ENCODE measurements at places on chromosomes 1 and 21.
A peak's percentile ranks its signal among the peaks of the same experiment; 100 is the strongest.

GRCh38 chr1:165831146-165831545 lies 3.7 kb downstream of the UCK2 start:
- no peak for DNase-seq

GRCh38 chr1:157993147-157993917 lies at the start of gene KIRREL1:
KIRREL1 (plus strand) TSS chr1:157993645; CDS start chr1:157993677, 32 bp downstream.
- DNase-seq: peak; percentile 64

DNA sequence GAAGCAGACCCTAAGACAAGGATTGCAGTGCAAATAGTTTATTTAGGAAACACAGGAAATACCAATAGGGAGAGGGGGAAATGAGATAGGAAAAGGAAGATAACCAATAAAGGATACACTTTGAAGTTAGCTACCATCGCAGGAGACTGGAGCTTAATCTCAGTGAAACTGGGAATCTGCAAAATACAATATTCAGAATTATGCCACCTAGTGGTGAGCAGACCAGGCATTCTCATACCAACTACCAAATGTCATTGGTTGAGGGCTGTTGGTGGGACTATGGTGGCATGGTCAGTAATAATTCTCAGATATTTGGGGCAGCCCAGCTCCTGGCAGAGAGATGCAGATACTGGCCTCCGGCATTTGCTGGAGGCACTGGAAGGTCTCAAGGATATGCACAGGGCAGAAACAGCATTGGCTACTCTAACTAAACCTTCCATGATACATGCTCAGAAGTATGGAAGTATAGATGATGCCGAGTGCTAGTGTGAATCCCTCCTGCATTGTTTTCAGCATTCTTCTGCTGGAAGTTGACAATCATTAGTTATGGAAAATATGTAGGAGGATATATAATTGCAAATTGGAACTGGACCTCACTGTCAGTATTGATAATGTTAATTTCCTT lies 11.8 kb upstream of the ZFP69B start:
- DNase-seq: no peak

- no peak for DNase-seq
Measured at GRCh38 chr1:191536791-191537429, 621.4 kb upstream of the RGS18 start.

- DNase-seq: peak; percentile 61
Measured at GRCh38 chr1:233443040-233443760, 115.7 kb downstream of the MAP3K21 start.

DNA sequence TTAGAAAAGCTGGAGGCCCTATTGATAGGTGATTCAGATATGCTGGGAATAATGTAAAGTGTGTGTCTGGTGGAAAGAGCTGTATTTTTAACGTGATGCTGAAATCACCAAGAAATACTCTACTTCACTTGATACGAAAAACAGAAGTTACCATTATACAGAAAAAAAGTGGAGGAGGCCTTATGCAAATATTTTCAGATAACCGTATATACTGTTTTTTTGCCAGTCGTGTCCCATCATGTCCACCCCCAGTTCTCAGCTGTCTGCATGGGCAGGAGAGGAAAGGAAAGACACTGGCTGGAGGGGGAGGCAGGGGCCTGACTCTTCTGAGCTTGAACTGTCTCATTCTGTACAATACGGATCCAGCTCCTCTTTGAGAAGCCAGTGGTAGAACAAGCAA lies 51.1 kb downstream of the KCNJ6 start:
- no peak for DNase-seq

GRCh38 chr1:55574691-55575225 lies 359.6 kb upstream of the USP24 start:
- no peak for DNase-seq
